Endothelial cell (in vitro differentiated cells): ENCODE measurements at places on chromosomes 5 and 9.

GRCh38 chr5:159040181-159040580 lies 59.5 kb downstream of the EBF1 start:
- no peak for DNase-seq

DNA sequence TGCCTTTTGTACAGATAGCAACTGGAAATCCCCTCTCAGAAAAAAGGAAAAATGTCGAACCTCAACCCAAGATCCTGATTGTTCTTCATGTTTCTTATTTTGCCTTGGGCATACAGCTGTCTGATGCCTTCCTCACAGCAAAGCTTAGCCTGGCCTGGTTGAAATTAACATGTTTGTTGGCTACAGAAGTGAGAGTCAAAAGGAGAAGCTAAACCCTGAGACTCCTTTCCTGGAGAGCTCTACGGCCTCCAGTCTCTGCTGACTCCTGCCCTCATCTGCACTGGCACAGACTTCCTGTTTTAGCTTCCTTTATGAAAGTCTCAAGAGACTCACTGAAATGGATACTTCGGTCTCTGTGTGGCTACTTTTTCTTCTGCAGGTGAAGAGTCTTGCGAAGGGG lies 186.7 kb downstream of the PARP8 start:
- no peak for DNase-seq

GRCh38 chr9:90827181-90827871 lies 25.7 kb downstream of the SYK start:
- DNase-seq: no peak

DNA sequence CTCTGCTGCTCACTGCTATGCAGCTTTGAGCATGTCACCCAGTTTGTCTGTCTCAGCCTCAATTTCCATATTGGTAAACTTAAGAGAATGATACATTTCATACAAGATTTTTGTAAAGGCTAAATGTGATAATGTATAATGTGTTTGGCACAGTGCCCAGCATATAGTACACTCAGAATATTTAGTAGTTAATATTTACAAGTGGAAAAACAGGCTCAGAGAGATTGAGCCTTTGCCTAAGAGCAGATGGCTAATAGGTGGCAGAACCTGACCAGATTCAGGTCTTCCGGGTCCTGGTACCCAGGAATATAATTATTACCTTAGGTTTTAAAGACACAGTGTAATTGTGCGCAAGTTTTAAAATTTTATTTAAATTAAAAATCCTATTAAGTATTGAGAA lies 46.8 kb upstream of the KIAA1958 start:
- DNase-seq: no peak

GRCh38 chr9:98960409-98960808 lies 16.7 kb downstream of the COL15A1 start:
- DNase-seq: no peak

DNA sequence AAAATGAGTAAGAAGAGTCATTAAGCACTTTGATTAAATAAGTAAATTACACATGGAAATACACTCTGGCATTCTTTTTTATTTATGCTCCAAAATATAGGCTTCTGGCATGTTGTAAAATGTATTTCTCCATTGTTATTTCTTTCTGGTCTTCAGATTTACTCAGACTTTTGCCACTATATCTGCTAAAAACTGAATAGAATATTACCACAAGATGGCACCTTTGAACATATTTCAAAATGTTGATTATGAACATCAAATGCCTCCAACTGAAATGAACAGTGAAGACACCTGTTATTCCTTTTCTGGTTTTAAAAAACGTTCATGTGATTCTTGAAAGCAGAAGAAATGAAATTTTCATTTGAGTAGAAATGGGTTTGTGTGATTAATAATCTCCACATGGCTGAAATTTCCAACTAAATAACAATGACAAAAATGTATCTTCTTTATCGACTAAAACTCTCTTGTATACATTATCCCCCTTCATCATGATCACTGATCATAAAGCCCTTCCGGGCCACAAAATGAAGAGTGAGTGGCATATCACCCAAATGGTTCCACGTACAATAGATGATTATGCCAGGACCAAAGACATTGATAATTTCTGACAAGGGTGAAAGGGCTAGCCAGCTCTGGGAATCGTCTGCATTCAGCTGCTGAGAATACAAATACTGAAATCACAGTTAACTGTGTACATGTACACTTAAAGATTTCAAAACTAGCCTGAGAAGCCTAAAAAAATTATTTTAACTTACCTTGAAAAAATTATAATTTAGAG lies 23.8 kb downstream of the TYRP1 start:
- no peak for DNase-seq

DNA sequence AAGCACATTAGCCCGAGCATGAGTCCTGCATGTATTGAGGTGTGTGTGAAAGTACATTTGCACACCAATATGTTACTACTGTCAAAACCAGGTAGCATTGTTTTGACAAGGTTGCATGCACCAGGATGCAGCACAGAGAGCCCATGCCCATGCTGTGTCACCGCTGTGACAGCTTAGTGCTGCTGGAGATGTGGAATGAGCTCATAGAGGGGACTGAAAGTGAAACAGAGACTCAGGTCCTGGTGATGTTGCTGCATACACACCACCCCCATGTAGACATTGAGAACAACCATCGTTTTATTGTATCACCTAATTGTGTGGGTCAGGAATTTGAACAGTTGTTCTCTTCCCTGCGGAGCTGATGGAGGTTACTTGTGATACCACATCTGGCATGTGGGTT lies 53.0 kb downstream of the GADD45G start:
- no peak for DNase-seq

DNA sequence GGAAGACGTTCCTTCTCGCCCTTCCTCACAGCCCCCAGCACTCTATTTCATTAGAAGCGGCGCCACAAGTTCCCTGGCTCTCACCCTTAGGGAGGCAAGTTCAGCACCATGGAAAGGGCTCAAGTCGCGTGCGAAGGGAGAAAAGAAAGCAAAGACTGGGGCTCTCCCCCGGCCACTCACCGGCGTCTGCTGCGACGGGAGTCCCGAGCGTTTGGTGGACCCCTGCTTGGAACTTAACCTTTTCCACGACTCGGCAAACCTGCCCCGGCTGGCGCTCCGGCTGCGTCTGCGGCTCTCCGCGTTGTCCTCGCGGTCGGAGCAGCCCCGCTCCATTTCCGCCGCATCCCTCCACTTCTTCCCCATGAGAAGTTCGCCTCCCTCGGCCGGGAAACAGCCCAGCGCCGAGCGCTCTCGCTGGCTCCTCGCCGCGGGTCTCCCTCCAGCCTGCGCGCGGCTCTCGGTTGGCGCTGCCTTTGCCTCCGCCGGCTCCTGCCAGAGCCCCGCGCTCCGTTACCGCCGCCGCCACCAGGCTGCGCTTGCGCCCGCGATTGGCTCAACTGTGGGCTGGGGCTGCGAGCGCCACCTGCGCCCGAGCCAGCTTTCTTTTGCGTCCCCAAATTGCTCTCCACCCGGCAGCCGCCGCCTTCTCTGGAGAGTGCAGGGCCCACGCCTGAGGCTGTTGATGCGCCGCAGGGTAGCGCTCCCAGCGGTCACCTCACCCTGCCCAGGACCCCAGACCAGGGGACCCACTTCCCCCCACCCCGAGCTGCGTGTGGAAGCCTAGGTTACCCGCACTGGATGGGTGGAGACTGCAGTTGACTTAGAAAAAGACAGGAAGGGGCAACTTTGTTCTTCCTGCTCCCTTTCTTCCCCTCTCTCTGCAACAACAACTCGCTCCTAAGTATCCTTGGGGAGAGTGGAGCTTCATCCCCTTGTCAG lies 321.6 kb downstream of the CEMIP2 start:
- peak; percentile 84 for DNase-seq

GRCh38 chr5:58551492-58551891 lies 31.4 kb upstream of the RAB3C start:
- no peak for DNase-seq

DNA sequence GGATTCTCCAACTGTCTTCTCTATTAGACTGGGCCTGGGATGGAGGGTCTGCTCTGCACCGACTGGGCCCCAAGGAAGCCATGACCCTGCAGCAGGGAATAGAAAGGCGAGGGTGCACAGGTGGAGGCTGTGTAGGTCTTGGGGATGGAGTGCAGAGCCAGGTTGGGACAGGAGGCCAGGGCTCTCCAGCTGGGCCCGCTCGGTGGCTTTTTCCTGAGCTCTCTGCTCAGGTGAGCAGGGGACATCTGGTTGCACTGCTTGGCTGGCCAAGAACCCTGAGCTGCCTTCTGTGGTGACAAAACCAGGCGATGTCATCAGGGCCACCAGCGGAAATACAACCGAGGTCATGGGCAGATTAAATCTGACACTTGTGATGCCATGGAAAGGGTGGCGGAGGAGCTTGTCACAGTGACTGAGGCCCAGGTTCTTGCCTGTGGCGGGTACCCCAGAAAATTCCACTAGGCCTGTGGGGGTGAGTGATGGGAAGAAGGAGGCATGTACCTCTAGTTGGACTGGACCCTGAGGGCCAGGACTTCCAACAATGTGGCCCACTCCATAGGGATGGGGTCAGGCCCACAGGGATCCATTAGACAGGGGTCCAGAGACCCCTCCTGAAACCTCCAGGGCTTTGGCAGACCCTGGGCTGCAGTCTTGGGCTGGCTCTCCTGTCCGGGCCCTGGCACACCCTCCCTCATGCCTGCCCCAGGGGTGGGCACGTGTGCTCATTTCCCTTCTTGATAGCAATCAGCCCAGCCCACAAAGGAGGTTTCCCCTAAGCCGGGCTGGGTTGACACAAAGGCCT lies 4.4 kb upstream of the IL3 start:
- DNase-seq: peak; percentile 1

DNA sequence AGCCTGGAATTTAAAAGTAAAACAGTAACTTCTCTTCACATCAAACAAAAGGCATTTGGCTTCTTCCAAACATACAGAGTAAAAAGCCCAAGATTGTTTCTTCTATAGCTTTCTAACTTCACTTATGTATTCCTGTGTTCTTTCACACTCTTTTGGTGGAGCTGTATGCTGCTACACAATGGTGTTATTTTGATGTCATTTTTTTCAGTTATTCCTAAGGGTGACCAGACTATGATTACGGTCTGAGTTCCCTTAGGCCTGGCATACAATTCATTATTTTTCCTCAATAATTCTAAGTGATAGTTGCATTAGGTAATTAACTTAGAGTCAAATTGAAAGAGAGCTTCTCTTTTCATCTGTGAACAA lies 66.3 kb upstream of the IL7R start:
- no peak for DNase-seq

DNA sequence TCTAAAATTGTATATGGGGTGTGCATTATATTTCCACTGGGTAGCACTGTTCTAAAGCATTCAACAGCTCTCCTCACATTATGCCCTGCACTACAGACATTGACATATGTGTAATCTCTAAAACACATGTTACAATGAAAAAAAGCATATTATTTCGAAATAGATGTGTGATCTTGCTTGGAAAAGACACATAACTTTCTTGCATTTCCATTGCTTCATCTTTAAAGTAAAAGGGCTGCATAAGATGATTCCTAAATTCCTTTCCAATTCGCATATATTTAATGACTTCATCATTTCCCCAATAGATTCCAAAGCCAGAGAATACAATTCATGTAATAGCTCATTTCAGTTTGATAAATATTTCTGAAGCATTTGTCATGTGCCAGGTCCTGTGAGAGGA lies 566.9 kb downstream of the PDE4D start:
- DNase-seq: no peak

- DNase-seq: no peak
Measured at GRCh38 chr9:33742051-33742450, 53.3 kb upstream of the PRSS3 start.
